NCI-H1694 treated with DMSO at 0.1 percent for 48 hours (cell line): ENCODE measurements at places on chromosomes 16 and 17.
A peak's percentile ranks its signal among the peaks of the same experiment; 100 is the strongest.

DNA sequence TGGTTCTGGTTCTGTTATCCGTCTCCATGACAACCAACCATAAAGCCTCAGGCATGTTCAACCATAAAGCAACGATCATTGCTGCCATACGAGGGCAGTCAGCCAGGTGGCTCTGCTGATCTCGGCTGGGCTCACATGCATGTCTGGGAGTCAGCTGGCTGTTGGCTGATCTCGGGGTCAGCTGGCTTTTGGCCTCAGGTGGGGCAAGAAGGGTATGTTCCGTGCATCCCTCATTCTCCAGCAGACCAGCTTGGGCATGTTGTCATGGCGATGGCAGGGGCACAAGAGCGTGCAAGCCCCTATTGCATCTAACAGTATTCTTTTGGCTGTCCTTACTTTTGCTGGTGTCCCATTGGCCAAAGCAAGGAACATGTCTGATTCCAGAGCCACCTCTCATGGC, 86.2 kb downstream of the ABCC6 start:
- DNase-seq: no peak

DNA sequence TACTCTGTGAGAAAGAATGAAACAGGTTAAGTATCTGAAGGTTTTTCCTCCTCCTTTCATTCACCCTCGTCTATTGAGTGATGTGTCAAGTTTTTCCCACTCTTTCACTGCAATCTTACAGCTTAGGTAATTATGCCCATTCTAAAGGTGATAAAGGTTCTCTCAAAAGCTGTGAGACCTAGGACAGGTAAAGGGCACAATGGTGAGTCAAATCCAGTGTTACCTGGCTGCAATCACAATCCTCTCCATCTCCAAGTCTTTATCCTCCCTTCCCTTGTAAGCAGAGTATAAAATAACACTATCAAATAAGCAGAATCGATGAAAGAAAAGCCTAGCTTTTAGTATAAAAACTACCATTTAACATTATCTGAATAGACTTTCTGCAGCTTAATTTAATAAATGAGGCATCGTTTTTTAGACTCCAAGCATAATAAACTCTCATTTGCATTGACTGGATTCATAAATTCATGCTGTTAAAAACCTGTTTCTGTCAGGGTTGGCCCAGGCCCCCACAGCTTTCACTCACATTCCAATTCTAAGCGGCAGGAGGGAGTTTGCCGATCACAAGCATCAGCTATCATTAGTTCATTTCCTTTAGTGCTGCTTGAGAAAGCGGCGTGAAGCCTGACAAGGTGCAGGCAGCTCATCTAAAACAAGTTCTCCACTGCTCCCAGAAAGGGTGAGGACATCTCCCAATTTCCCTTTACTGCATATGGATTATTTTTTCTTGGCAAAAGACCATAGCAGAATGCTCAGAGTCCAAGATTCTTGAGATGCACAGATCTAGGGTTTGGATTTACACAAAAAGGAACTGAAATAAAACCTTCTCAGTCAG, 67.8 kb downstream of the CDH8 start:
- DNase-seq: no peak

GRCh38 chr17:7702776-7703175, 2.2 kb upstream of the EFNB3 start:
- DNase-seq: no peak

DNA sequence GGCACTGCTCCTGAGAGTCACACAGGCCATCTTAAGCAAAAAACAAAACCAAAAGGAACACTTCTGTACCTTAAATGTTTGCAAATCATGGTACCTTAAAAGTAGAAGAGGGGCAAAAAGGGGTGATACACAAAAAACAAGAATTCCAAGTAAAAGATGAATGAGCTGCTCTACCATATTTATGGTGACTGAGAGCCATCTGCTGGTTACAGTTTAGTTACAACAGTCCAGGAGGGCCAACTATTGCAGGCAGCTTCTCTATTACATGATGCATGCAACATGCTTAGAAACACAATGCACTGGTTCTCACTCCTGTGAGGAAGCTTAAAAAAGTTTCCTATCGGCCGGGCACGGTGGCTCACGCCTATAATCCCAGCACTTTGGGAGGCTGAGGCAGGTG, 53.5 kb downstream of the STX8 start:
- peak; percentile 48 for DNase-seq

DNA sequence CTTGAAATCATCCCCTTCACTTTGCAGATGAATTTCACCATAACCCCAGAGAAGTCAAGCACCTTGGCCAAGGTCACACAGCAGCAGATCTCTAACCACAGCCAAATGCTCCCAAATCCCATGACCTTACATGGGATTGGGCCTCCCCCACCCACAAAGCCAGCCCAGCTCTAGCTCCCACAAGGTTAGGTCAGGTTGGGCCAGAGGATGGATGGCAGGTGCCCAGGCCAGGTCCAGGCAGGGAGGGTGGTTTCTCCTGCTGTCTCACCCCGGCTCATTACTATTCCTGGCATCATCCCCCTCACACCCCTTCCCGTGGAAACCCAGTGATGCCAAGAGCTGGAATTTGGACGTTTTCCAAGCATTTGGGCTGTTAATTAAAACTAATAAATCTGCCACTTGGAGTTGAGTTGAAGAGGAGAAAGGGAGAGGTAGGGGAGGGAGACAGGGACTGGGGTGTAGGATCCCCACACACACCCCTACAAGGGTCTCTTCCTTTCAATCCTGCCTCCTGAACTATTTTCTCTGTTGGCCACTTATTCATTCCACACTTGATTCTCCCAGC, 181.6 kb downstream of the TMEM132E start:
- peak; percentile 93 for DNase-seq

GRCh38 chr16:77394699-77395098, 40.1 kb downstream of the ADAMTS18 start:
- no peak for DNase-seq

GRCh38 chr16:88375236-88375975, 7.4 kb upstream of the ZNF469 start:
- DNase-seq: no peak

GRCh38 chr16:56615353-56615752, 7.0 kb downstream of the MT2A start:
- no peak for DNase-seq

- no peak for DNase-seq
These were observed 852 bp downstream of the MARVELD3 start for GRCh38 chr16:71626858-71627213.

DNA sequence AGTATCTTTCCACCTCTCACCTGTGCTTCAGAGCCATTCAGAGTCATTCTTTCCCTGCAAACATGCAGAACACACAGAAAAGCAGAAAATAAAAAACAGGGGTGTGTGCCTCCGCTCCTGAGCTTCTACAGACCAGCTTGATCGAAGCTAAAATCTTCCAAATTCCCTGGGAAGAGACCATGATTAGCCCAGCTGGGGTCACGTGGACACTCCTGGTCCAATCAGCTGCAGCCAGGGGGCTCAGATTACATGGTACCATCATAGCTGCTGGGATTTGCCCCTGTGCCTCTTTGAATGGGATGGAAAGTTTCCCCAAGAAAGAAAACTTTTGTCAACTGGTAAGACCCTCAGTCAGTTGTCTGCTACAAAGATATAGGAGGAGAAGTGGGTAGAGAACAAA, 159.9 kb downstream of the TMEM114 start:
- no peak for DNase-seq

GRCh38 chr16:81493755-81494433, 49.3 kb downstream of the CMIP start:
- DNase-seq: no peak

DNA sequence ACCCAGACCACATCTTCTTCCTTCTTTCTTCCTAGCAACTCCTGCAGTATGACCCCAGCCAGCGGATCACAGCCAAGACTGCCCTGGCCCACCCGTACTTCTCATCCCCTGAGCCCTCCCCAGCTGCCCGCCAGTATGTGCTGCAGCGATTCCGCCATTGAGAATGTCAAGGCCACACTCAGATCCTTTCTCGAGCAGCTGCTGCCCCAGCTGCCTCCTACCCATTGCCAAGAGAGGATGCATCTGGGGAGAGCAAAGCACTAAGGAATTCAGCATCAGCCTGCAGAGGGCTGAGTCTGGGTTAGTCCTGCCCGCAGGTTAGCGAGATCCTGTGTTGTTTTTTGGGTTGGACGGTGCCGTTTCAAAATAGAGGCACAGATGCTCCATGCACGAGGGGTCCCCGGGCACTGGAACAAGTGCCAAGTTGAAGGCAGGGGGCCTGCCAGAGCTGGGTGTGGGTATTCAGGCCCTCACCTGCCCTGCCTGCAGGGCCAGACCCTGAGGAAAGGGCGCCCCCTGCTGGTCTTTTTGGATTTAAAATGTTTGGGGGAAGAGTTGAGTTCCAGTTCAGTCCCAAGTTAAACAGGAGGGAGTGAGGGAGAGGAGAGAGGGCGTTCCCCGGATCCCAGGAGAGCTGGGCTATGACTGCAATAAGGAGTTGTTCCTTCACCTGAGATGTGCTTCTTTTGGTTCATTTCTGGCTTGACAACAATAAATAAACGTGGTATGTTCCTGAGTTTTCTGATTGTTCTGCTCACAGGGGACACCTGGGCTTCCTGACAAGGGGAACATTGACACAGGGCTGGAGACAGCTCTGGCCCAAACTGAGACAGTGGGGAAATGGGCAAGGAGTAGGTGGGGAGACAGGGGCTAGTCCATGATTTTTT, 4.9 kb downstream of the CDK3 start:
- DNase-seq: peak; percentile 95

DNA sequence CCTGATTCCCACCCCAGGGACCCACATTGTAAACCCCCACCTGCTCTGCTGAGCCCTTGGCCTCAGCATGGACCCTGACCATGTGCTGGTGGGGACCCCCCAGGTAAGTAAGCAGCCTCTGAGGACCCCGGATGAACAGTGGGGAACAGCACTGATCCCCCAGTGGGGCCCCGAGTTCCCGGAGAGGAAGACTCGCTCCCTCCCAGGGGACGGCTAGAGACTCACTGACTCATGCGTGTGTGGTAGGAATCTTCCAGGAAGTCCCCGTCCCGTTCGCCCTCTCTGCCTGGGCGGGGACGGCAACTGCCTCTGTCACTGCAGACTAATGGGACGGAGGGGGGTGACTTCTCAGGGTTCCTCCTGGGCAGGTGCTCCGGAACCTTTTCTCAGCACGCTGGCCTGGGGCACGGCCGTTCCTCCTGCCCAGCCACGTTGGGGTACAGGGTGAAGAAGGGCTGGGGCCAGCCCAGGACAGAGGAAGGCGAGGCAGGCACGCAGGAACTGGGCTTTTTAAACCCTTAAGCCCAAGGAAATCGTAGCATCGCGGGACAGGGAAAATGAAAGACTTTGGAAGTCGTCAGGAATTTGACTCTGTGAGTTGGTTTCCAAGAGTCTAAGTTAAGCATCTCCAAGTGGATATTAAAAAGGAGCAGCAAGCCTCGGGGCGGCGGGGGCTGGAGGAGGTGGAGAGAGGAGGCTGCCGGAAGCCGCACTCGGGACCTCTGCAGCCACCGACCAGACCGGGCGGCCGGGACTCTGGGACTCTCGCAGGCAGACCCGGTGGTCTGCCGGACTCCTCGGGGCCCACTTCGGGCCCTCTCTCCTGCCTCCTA, 178.7 kb downstream of the SEC14L1 start:
- DNase-seq: no peak

DNA sequence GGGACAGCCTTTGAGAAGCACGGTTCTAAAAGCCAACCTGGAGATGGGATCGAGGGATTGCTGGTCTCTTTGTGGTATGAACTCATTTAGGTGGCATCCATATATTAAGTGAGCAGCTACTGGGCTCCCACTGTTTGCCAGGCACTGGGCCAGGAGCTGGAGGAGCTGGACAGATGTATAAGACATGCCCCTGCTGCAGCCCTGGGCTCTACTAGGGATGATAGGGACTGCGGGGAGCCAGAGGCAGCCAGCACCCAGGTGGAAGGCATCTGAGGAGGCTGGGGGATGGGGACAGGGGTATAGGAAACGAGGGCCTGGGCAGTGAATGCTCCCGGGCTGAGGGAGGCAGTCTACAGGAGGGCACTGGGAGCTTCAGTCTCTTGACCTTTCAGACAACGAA, 53.0 kb upstream of the MEAK7 start:
- no peak for DNase-seq

- DNase-seq: no peak
These were observed 863 bp upstream of the UTS2R start for GRCh38 chr17:82370471-82371332.

GRCh38 chr17:16351831-16352230, 1.4 kb downstream of the CENPV start:
- no peak for DNase-seq

DNA sequence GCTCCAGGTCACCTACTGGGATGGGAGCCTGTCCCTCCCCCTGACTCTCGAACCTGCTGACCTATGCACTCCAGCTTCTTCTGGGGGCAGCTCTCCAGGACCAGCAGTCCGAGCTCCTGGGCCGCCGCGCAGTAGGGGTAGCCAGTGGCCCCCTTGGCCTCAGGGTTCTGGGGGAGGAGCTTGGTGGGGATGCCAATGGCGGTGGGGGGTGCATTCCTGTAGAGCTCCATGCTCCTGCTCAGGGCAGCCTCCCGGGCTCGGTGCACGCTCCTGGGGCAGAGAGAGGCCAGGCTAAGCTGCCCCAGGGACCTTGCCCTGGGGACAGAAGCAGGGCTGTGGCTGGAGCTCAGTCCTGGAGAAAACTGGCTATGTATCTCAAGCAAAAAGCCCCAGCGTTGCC, 7.7 kb upstream of the SPATA2L start:
- DNase-seq: no peak

DNA sequence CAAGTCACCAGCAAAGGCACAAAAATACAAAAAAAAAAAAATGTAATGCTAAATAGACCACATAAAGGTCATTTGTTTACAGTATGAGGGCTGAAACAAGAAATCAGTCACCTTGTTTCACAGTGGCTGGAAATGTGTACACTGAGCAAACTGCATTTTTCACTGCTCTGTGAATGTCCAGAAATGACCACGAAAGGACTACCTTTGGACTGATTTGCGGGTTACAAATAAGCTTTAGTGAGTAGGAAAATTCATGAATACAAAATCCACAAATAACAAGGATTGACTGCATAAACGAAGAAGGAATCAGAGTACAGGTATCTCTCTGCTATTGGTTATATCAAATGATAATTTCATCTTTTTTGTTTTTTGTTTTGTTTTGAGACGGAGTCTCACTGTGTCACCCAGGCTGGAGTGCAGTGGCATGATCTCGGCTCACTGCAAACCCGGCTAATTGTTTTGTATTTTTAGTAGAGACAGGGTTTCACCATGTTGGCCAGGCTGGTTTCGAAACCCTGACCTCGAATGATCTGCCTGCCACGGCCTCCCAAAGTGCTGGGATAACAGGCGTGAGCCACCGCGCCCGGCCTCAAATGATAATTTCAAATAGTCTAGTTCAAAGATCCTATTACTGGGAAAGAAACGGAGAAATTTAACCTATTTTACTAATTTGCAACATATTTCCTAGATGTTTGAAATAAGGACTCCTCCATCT, 30.5 kb downstream of the CYTH1 start:
- no peak for DNase-seq

GRCh38 chr16:55401046-55401445, 77.0 kb downstream of the IRX6 start:
- no peak for DNase-seq

- DNase-seq: no peak
These were observed 26.9 kb upstream of the LITAF start for GRCh38 chr16:11613381-11614303.

- DNase-seq: peak; percentile 14
These were observed 274.5 kb downstream of the C16orf95 start for GRCh38 chr16:87042551-87043230.

- DNase-seq: no peak
These were observed 6.1 kb upstream of the TNRC6C start for GRCh38 chr17:77952368-77952767.
